GM13977 (cell line): ENCODE measurements at places on chromosomes 4 and X.

DNA sequence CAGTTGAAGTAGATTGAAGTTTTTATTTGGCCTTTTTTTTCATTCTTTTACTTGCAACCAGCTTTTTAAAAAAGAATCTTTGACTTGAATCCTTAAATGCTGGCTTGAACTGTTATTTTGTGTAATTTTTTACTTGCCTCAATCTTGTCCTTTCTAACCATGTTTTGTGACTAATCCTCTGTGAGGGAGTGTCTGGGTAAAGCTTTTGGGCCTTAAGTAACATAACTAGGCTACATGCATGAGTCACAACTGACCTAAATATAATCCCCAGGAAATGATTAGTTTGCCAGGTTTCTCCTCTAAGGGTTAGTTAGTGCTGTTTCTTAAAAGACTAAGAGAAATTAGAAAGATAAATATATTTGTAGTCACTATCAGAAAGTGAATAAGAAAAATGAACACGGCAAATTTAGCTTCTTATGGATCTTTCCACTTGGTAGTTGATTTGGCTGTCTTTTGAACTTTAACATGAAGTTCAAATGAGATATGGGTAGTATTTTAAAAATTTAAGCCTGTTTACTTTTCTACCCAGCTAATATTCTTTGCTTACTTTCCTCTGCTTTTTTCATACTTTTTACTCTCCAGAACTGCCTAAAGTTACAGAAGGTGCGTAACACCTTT lies 13.0 kb downstream of the EXOC1 start:
- no peak for DNase-seq

DNA sequence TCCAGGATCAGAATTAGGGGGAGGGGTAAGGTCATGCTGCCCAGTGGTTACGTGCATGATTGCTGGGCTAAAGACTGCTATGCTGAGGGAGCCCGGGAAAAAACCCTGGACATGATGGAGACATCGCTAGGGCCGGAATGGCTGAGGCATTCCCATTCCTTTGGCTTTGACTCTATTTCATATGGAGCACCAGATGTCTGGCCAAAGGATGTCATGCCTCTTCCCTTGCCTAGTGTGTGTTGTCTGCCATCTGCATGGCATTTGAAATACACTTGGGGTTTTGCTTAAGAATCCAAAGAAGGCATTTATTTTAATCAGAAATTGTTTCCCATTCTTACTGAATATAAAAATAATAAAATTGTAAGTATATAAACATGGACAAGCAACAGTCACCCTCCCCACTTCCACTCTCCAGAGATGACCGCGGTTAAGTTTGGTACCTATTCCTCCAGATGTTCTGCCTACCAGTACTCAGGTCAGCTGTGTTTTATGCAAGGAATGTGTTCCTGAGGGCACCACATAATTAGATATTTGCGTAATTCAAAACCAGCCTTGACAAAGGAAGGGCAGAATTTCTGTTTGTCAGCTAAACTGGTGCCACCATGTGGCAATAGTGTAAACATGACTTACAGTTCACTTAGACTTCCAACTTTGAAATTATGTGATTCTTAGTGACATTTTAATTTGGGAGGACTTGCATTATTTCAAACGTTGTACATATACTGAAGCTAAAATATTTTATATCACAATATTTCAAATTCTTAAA lies 105.9 kb downstream of the CT47B1 start:
- peak; percentile 32 for DNase-seq

DNA sequence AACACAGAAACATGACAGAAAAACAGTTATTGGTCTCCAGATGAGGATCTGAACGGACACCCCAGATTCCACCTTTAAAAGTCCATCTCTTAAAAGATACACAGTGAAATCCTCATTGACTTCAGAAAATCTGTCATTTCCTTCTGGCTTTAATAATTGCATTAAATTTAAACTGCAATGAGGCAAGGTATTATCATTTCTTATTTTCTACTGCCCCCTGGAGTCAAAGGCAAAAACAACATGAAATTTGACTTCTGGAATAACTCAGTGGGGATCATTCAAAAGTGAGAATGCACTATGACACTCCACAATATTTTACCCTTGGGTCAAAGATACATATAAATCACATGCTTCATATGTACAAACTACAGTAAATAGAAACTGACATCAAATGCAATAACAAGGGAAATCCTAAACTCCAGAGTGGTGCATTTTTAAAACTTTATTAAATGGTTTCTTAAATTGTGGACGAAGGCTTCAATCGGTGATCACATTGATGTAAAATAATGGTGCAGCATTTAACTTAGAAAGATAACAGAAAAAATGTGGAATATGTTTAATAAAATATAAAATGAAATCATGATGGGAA lies 56.4 kb upstream of the SPANXN1 start:
- DNase-seq: peak; percentile 4

DNA sequence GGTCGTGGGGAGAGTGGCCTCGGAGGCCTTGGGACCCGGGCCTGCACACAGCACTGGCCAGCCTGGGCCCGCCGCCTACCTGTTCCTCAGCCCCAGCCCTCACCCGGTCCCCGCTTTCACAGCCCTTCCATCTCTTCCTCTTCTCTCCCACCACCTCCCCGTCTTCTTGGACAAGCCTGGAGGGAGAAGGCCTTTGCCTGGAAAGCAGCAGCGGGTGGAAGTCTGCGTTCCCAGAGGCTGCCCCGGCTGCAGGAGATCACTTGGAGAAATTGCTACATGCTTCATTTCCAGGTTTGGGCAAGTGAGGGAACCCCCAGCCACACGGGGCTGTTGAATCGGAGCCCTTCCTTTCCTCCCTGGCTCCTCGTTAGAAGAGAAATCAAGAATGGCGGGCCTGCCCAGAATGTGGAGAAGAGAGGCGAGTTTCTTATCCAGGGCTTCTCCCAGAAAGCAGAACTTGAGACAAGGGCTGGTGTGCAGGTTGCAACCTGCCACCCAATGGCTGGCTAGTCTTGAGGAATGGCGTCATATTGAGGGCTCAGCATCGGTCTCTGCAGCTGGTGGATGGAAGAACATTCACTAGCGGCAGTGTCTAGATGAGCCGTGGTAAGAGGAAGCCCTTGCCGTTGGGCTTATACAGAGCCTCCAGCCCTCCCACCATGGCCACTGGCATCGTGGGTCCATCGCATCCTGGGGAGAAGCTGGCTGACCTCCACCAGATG lies 1.2 kb upstream of the PDZD4 start:
- peak; percentile 14 for DNase-seq

GRCh38 chrX:53265771-53266574 lies 15.4 kb downstream of the IQSEC2 start:
- DNase-seq: no peak

GRCh38 chr4:176444741-176445140 lies 125.0 kb downstream of the SPCS3 start:
- DNase-seq: no peak

DNA sequence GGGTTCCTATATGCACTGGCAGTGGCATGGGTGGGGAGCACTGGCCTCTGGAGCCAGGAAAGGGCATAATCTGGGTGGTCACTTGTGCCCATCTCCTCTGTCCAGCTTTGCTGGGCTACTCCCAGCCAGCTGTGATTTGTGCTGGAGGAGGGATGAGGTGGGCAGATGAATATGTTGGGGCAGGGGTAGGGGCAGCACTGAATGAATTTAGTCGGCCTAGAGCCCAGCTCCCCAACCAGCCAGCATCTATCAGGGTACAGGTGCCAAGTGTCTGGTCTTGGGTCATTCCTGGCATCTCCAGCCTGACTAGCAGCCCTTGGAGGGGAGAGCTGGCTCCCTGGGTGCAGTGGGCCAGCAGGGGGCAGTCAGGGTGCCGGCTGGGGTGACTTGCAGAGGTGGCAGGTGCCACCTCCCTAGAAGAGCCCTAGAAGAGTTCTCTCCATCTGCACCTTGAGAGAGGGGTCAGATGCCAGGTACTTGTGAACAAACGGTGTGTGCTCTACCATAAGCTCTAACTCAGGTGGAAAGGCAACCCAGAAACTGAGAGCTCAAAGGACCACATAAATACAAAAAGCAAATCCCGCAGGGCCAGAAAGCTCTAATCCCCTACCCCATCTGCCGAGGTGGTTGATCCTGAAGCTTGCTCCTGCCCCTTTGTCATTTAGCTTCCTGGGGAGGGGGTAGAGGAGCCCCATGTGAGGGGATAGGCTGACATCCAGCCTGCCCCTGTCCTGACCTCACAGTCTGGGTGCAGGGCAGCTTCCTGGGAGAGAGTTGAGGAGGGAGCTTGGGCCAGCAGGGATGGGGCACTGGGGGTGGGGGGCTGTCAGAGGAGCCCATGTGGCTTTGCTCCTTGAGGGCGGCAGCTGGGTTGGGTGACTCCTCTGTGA lies 2.2 kb downstream of the SORCS2 start:
- no peak for DNase-seq

GRCh38 chr4:52853351-52853750 lies 8.8 kb upstream of the RASL11B start:
- no peak for DNase-seq

- no peak for DNase-seq
Measured at GRCh38 chrX:49177338-49177833, 5.7 kb downstream of the PLP2 start.

DNA sequence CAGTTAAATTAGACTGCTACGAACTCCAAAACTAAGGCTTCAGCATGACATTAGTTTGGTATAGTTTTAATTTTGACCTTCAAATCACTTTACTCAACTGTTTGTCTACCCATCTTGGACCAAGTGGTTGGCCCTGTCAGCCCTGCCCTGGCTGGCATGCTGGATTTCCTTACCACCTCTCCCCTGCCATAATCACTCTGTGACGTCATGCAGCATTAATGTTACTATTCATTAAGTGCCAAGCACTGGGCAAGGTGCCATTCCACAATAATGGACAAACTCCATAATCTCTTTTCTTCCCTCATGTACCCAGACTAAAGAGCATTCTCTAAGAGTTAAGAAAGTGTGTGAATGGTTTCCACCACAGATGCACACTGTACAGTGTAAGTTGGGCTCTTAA lies 277.0 kb upstream of the INTU start:
- DNase-seq: no peak

DNA sequence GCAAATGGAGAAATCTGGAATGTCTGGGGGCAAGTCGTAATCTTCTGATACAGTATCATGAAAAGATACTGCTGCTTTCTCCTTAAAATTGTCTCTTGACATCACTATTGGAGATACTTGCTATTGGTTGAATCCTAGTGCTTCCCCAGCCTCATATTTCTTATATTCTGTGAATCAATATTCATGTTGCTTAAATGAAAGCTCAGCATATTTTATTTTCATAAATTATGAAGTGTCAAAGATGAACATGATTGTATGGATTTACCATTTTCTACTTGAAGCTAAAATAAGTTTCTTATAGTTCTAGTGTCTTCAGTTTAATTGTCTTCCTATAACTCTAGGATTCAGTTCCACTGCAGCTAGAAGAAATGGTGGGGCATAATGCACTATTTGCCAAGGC lies 29.6 kb upstream of the MBNL3 start:
- DNase-seq: no peak

GRCh38 chrX:119401569-119401968 lies 2.4 kb downstream of the SLC25A43 start:
- no peak for DNase-seq

- peak; percentile 60 for DNase-seq
Measured at GRCh38 chr4:183445097-183445428, 627 bp downstream of the CDKN2AIP start.

DNA sequence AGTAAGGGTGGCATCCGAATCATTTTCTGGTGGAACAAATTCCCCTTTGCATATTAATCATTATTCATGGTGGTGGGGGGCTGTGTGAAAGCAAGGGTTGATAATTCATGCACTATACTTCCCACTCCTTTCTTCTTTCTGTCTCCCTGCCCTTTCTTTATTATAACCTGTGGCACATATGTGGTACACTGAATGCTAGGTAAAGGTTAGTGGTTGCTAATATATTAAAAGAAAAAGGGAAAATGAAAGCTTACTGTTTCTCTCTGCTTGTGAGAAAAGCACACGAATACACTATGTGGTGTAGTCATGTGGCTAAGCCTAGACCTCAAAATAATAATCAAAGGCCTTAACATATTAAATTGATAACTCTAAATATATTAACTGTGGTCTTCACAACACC lies 178.4 kb upstream of the RPS6KA3 start:
- no peak for DNase-seq

- no peak for DNase-seq
Measured at GRCh38 chr4:72446353-72447055, 122.5 kb downstream of the ADAMTS3 start.

- peak; percentile 53 for DNase-seq
Measured at GRCh38 chrX:131792789-131793462, 230.2 kb upstream of the STK26 start.

- DNase-seq: peak; percentile 87
Measured at GRCh38 chr4:1347410-1347864, 429 bp downstream of the UVSSA start.

- no peak for DNase-seq
Measured at GRCh38 chr4:71261633-71262121, 77.1 kb upstream of the SLC4A4 start.

- DNase-seq: no peak
Measured at GRCh38 chr4:4662230-4662629, 120.4 kb upstream of the STX18 start.

GRCh38 chrX:11558972-11559371 lies 106.7 kb downstream of the ARHGAP6 start:
- DNase-seq: peak; percentile 20

DNA sequence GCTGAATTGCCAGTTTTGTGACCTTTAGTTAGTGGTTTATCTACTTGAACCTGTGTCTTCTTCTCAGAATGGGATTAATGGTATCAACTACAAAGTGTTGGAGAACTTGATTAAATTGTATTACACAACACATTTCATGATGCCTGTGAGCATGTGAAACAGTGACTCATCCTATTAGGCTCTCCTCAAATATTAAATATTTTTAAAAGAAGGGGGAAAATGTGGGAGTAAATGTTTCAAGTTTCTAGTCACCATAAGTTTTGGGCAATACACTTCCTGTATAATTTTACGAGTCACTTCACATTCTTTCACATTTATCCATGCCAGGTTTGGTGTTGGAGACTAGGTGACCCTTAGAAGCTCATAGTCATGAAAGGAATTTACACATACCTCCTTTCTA lies 147.0 kb downstream of the HS3ST1 start:
- no peak for DNase-seq

DNA sequence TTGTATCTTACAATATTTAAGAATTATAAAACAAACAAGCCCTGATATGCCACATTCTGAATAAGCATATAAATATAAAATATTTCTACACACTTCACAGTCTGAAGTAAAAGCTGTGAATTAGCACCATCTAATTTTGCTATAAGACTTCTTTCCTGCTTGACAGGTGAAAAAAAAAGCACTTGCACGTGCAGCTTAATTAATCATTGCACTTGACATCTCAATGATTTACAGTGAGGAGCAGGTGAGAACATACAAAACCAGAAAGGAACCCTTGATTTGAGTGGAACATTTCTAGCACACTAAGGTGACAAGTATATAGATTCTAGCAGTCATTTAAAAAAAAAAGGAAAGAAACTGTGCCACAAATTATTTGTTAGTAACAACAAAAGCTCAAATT lies 47.9 kb downstream of the CHIC2 start:
- no peak for DNase-seq
